ENCODE measurements at places on chromosomes 2 and 18.

DNA sequence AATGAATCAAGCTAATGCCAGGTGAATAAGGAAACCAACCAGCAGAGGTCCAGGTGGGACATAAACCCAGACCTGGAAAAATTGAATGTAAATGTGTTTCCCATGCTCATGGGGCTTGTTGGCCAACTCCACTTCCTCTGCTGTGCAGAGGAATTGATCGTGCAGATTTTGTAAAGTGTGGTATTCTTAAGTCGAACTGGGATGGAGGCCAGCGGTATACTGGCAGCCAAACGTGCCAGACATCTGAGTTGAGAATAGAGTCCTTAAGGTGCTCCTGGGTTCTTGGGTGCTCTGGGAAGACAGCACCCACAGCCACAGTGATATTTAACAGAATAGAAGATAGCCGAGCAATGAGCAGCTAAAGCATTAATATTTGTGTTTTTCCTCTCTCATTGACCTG, 146.5 kb upstream of the LGALSL start:
- DNase-seq, result no peak

DNA sequence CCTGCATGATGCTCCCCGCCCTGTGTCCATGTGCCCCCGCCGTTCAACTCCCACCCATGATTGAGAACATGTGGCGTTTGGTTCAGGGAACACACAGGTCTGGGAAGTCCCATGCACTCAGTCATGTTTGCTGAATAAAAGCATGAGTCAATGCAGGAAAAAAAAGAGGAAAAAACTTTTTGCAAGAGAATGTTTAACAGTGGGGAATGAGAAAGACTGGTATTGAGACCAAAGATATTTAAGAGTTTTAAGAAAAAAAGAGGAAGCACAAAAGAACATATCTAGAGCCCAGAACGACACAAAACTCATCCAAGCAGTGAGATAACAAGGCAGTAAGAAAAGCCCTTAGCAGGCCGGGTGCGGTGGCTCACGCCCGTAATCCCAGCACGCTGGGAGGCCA, 279.2 kb upstream of the THSD7B start:
- DNase-seq, result no peak

DNA sequence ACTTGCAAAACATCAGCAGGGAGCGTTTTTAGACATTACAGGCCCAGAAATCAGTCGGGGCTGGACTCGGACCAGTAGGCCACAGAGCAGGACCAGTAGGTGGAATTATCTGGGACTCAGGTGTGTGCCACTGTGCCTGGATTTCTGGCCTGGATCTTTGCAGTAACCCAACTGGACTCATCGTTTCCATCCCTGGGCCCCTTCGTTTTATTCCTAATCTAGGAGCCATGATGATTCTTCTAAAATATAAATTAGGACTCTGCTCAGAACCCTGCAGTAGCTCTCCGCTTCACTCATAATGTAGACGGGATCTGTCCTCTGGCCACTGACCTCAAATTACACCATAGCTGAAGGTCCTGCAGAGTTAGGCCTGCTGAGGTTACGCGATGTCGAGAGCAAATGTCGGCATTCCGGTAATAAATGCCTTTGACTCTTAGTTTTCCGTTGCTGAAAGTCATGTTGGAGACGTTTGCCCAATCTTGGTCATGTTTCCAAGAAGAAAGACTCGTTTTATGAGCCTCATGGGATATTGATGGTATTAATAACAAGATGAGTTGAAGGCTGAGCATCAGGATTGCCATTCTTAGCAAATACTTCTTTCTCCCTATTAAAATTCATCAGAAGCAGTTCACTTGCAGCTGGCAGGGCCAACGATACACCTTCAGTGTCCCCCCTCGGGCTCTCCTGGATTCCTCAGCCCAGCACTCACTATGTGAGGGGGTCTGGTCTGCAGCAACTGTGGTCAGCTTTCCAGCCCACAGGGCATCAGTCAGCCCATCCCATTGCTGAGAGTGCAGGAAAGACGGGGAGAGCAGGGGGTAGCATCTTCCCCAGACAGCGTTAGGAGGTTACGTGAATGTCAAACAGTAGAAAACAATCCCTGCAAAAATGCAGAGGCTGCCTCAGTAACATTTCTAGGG, 39.9 kb upstream of the KLF11 start:
- DNase-seq, result no peak

DNA sequence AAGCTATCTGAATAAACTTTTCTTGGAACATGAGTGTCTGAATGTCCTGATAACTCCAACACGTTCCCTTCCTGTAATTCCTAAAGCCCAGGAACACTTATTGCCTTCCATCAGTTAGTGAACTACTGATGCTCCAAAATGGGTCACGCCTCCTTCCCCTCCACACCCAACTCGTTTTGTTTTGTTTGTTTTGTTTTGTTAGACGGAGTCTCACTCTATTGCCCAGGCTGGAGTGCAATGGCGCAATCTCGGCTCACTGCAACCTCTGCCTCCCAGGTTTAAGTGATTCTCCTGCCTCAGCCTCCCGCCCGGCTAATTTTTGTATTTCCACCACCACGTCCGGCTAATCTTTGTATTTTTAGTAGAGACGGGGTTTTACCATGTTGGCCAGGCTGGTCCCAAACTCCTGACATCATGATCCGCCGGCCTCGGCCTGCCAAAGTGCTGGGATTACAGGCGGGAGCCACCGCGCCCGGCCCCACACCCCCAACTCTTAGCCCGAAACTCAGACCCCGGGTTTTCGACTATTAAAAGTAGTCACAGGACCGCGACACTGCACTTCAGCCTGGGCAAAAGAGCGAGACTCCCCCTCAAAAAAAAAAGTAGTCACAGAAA, 774 bp downstream of the IER3IP1 start:
- DNase-seq, result no peak

DNA sequence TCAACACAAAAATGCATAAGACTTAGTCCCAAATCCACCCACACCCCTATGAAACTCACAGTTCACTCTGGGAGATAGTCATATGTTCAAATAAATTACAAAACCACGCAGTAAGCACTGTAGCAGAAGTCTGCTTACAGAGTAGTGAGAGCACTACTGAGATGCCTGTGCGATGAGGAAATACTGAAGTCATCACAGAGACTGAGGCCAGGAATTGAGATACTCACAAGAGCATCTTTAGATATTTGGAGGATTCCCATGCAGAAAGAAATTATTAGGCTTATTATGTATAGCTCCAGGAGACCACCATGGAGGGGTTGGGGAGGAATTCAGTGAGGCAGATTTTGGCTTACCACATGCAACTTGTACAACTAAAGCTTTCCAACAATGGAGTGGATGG, 82.3 kb downstream of the ANTXR1 start:
- DNase-seq, result no peak

- no peak for DNase-seq
Observed at GRCh38 chr2:169119851-169120250, 50.5 kb downstream of the DHRS9 start.
